Chondrocyte (in vitro differentiated cells): ENCODE measurements at places on chromosomes 1 and 21. TPM values are rescaled to one million over a fixed set of nuclear protein-coding genes. Genes with fewer than 3 reads are reported as not detected.

PTAFR gene
- total RNA-seq = 0.07 to 0.10 TPM in 2 of 3 replicates, not detected in the other

GBP6 gene
- total RNA-seq = not detected in 3 replicates

DNM3 gene
- 11.7 to 23.7 TPM (median 12.4 TPM) in 3 replicates for total RNA-seq

CSRP1 gene
- total RNA-seq = 1.3 to 7.1 TPM (median 5.9 TPM) in 3 replicates

USH2A gene
- total RNA-seq = not detected in 3 replicates

ILDR2 gene
- total RNA-seq = 1.3 to 2.7 TPM (median 1.5 TPM) in 3 replicates

HHIPL2 gene
- not detected in 3 replicates for total RNA-seq
